ENCODE measurements at places on chromosomes 13 and 19. TPM values are rescaled to one million over a fixed set of nuclear protein-coding genes. Genes with fewer than 3 reads are reported as not detected.

DNA sequence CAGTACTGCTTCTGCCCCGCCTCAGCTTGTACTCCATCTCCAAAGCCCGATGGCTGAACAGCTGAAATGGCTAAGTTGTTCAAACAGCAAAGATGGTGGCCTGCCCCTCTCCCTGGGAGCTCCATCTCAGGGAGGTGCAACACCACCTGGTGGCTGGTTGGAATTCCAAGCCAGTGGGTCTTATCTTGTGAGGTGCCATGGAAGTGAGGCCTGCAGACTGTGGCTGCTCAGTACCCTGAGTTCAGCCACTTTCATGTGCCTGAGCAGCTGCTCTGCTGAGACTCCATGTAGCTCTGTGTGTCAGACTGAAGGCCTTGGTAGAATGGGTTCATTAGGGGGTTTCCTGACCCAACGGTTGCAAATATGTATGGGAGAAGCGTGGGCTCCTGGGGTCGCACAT lies 67.3 kb upstream of the SPRY2 start:
- DNase-seq: no peak

DNA sequence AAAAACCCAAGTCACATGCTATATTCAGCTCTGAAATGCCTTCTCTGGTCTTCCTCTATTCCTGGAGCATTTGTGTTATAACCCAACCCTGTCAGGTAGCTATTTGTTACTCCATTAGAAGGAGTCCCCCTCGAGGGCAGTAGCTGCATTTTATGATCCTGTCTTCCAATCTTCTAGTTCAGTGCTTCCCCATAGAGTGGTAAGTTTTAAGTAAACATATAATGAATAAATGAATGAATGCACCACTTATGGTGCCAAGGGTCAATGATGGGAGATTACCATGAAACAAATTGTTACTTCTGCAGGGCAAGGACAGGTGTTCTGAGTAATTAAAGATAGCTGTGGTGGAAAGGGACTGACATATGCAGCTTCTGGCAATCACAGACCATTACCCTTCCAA lies 4.0 kb downstream of the RASL11A start:
- DNase-seq: no peak

DNA sequence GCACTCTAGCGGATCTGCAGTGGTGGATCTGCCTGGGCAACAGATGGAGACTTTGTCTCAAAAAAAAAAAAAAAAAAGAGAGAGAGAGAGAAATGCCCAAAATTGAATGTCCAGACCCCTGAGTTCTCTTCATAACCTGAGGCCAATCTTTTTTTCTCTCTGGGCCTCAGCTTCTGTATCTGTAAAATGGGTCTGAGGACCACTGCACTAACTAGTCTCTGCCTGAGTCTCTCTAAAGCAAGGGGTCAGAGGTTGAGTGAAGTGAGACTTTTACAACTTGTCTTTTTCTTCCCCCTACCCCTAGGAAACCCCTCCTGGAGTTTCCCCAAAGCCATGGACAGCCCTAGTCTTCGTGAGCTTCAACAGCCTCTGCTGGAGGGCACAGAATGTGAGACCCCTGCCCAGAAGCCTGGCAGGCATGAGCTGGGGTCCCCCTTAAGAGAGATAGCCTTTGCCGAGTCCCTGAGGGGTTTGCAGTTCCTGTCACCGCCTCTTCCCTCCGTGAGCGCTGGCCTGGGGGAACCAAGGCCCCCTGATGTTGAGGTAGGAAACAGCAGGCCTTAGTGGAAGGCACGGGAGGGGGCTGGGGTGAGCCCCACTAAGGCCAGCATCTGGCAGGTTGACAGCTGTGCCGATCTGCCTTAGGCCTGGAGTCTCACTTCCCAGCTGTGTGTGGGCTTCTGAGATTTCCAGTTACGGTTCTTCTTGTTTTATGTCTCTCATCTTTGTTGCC lies 1.8 kb downstream of the TMEM91 start:
- no peak for DNase-seq

- DNase-seq: no peak
Observed at GRCh38 chr19:32810452-32810851, 59.1 kb downstream of the SLC7A9 start.

DNA sequence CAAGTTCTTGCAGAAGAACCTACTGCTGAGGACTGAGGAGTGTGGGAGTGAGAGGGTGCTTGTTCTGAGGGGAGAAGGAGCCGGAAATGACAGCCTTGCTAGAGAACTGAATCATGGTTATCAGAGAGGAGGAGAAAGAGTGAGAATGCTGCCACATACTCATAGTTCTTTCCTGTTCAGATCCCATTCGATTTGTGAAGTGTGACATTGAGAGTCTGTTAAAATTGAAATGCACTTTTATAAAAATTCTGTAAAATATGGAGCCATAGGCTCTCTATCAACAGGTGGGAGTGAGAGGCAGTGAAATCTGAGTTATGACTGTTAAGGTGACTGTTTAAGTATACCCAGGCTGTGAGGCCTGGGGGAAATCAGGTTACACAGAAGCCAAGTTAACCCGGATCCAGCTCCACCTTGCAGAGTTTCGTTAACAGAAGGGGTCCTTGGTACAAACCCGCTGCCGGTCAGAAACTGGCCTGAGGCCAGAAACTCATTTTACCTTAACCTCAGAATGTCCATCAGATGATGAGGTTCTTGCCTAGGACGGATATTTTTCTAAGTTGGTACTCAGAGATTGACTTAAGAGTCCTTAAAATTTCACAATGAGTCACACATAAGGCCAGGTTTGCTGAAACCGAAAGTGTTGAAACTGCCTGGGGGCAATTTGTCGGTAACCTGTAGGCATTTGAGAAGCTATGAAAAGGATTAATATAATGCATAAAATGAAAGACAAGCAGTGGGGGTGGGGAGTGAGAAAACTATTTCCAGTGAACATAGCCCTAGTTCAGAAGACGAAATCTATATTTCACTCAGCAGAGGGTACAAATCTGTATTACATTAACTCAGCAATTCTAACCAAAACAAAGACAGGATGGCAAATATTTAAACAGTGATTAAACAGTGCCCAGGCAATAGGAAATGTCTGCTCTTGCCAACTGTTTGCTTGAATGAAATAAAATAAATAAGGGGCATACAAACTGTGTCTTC lies 350.5 kb downstream of the KCNRG start:
- no peak for DNase-seq

DNA sequence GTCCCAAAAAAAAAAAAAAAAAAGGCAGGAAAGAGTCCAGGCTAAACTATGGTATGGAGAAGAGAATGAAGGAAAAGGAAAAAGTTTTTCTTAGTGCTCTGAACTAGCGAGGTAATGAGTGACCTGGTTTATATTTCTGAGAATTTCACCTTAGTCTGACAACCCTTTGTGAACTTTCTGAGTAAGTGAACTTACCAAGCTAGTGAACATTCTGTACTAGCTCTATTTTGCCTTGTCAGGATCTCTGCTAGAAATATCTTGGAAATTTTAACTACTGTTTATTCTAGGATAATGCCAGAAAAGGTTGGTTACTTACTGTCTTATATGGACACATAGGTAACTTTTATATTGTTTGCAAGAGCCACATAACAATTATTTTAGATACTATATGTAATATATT lies 4.4 kb downstream of the TRIM13 start:
- DNase-seq: no peak

GRCh38 chr13:90500569-90500968 lies 846.9 kb upstream of the MIR17HG start:
- no peak for DNase-seq

DNA sequence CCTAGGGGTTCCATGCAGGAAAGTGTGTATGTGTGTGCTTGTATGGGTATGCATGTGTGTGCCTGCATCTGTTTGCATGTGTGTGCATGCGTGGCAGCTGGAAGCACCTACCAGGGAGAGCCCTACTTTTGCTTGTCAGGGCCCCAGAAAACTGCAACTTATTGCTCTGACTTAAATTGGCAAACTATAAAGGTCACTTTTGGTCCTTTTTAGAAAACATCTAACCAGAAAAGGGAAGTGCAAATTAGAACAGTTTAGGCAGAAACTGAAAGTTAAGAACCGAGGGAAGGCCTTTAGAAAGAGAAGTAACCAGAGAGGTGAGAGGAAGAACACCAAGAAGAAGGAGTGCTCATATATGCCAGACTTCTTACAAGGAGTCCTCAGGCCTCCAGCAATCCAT lies 32.5 kb downstream of the DLEU7 start:
- no peak for DNase-seq

DNA sequence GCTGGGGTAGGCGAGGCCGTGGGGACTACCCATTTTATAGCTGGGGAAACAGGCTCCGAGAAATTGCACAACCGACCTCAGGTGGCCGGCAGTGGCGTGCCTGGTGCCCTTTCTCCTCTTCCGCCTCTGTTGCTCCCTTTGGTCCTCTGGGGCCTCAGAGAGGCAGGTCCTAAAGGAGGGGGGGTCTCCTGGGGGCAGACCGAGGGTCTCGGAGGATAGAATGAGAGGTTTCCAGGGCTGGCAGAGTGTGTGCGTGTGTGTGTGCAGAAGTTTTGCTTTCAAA lies 11.3 kb downstream of the STX10 start:
- no peak for DNase-seq

DNA sequence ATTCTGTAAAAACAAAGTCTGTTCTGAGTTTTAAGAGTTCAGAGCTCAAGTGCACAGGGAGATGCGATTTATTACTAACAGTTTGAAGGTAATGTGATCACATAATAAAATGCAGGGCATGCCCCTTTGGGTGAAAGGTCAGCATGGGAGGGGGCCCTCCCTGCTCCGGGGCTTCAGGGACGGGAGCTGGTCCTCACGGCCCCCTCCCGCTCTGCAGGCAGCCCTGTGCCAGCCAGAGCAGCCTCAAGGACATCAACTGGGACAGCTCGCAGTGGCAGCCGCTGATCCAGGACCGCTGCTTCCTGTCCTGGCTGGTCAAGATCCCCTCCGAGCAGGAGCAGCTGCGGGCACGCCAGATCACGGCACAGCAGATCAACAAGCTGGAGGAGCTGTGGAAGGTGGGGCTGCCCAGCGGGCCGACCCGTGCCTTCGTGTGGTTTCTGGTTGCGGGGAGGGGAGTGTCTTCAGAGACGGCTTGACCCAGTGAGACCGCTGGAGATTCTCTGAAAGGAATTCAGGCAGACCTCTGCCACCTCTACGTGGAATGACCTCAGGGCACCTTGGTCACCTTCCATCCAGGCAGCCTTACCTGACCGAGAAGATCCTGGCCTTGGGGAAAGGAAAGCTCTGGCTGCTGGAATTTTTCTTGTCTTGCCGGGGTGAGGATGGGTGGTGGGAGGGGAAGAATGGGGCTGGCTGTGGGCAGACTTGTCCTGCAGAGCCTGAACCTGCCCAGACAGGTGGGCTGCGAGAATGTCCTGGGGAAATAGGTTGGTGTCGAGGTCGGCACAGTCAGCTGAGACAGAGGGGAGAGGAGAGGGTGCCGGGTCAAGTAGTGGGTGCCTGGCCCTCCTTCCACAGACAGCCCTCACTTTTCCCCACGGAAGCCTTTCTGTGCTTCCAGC lies 19.0 kb downstream of the UPF1 start:
- no peak for DNase-seq

DNA sequence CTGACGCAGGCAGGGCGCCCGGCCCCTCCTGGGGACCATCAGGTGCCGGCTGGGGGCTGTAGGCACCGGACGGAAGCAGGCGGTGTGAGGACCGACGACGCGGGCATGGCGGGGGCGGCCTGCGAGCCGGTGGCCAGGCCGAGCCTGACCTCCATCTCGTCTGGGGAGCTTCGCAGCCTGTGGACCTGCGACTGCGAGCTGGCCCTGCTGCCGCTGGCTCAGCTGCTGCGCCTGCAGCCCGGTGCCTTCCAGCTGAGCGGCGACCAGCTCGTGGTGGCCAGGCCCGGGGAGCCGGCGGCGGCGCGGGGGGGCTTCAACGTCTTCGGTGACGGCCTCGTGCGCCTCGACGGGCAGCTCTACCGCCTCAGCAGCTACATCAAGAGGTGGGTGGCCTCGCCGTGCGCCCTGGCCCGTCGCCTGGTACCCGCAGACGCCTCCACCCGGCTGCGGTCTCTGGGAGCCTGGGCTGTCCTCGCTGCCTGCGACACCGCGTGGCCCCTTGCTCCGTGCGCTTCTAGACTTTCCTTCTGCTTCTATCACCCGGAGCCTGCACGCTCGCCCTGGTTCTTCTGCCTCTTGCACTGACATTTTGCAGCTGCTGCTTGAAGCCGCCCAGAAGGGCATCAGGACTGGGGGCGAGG lies 460 bp downstream of the MEDAG start:
- DNase-seq: peak; percentile 22

- DNase-seq: no peak
Observed at GRCh38 chr19:31613683-31614219, 264.5 kb upstream of the TSHZ3 start.

GRCh38 chr13:32297206-32297605 lies 18.0 kb downstream of the ZAR1L start:
- DNase-seq: no peak

DNA sequence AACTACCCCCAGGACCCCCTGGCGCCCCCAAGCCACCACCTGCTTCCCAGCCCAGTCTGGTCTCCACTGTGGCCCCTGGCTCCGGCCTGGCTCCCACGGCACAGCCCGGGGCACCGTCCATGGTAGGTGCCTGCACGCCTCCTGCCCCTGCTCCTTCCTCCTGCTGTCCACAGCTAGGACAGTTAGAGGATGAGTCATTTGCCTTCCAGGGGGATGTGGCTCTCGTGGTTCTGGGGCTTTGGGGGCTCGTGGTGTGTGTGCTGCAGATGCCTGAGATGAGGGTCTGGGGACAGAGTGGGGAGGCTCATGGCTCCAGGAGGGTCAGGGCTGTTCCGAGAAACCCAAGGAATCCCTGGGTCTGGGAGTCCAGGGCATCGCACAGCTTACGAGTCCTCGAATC lies 12.7 kb downstream of the MED25 start:
- DNase-seq: no peak

- DNase-seq: no peak
Observed at GRCh38 chr13:36430247-36431203, 1.8 kb upstream of the CCNA1 start.

- no peak for DNase-seq
Observed at GRCh38 chr19:5693195-5694166, 3.4 kb downstream of the RPL36 start.

DNA sequence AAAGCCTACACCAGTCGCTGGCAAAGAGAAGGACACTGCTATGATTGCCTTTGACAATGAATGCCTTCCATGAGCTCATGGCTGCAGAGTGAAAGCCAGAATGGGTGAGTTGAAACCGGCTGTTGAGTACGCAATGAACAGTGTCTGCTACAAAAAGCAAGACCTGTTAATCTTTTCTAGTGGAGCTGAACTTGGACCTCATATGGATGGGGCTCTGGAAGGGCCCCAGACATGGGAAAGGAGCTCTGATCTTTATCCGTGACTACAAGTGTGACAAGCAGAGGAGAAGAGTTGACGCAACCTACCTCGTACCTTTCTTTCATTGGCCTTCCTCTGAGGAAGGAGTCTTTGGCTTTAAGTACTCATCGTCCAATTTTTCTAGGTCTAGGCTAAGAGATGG lies 67.1 kb upstream of the TSC22D1 start:
- no peak for DNase-seq

GRCh38 chr13:45487604-45488003 lies 22.9 kb downstream of the COG3 start:
- DNase-seq: no peak

ZIC5 gene
- total RNA-seq: not detected

ZNF558 gene
- total RNA-seq: 25.3 TPM

HMGB1 gene
- 319 TPM for total RNA-seq

CDX2 gene
- not detected for total RNA-seq

SLC10A2 gene
- not detected for total RNA-seq

NPAS1 gene
- total RNA-seq: 0.49 TPM

IL27RA gene
- total RNA-seq: 0.63 TPM

PSG11 gene
- not detected for total RNA-seq

TEX101 gene
- not detected for total RNA-seq
